ENCODE measurements at places on chromosomes 12 and 14.
A peak's percentile ranks its signal among the peaks of the same experiment; 100 is the strongest.

DNA sequence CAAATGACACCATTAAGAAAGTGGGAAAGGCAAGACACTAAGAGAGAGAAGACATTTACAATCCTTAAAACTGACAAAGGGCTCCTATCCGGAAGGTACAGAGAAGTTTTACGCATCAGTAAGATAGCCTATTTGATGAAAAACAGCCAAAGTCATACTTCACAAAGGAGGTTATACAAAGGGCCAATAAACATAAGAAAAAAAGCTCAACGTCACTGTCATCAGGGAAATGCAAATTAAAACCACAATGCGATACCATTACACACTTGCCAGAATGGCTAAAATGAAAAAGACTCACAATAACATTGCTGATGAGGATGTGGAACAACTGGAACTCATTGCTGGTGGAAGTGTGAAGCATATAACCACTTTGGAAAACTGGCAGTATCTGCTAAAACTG is 168.6 kb upstream of the FAR2 start:
- no peak for DNase-seq

DNA sequence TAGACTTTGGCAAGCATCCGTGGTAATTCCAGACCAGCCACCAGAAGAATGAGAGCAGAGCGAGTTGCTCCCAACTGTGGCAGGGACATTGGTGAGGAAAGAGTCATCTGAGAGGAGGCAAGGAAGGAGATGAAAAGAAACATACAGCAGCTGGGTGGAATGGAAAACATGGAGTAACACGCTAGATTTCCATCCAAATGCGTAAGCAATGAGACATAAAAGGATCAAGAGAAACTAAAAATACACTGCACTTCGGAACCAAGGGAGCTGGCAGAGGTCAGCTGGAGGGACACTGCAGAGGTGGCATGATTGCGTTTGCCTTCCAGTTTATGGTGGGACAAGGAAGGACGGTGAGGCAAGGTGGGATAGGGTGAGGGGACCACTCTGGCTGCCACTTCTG is 82.9 kb downstream of the DDX51 start:
- no peak for DNase-seq

DNA sequence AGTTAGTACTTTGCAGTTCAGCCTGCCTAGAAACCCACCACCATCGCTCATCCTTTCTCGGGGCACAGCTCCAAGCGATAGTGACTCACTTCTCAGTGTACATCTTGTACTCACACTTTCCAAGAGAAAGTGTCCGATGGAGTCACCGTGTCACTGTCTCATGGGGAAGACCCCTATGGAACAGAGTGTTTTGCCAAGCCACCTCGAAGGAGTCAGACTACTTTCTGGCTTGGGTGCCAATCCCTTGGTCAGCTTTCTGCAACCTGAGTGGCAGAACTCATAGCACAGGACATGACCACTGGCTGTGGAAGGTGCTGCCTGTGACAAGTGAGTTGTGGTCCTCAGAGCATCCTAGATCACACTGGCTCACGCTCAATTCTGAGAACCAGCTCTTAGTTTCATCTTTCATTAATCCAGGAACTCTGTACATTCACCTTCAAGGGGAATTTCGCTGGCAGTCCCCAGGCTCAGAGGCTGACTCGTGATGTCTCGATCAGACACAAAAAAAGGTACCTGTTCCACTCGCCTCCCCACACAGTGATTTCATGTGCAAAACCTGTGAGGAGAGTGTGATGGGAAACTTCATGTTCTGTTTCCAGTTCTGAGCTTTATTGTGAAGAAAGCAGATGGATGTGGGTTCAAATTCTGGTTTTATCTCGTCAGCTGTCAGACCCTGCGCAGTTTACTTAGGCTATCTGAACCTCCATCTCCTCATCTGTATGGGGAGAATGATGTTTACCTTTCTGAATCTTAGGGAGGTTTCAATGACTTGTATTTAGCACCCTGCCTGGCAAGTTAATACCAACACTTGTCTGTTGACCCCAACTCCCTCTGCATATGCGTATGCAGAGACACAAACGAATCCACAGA is 127.3 kb upstream of the CCND2 start:
- DNase-seq, result no peak

- no peak for DNase-seq
Observed at GRCh38 chr14:68796418-68797101, 3.7 kb upstream of the ZFP36L1 start.

DNA sequence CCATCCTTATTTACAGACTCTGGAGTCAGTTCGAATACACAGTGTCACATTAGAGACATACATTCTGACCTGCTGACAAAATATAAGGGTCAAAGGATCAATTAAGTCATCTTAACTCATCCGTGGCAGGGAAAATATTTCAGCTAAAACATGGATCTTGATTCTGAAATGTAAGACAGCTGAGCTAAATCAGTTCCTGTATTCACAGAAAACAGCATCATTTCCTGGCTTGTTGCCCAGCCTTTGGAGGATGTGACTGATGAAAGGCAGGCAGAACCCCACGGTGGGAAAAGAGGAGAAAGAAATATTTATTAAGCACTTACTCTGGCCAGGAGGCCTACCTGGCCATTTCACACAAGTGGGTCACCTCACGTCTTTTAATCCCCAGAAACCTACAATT is 101.9 kb downstream of the GAS2L3 start:
- DNase-seq, result peak; percentile 54

DNA sequence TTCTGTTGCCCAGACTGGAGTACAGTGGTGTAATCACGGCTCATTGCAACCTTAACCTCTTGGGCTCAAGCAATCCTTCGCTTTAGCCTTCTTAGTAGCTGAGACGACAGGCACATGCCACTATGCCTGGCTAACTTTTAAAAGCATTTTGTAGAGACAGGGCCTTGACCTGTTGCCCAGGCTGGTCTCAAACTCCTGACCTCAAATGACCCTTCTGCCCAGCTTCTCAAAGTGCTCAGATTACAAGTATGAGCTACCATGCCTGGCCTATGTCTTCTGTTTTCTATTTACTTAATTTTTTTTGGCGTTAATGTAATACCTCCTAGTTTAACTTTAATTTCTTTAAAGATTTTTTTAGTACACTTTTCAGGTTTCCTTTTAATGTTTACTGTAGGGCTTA is 20.6 kb upstream of the KLRF1 start:
- DNase-seq, result no peak

DNA sequence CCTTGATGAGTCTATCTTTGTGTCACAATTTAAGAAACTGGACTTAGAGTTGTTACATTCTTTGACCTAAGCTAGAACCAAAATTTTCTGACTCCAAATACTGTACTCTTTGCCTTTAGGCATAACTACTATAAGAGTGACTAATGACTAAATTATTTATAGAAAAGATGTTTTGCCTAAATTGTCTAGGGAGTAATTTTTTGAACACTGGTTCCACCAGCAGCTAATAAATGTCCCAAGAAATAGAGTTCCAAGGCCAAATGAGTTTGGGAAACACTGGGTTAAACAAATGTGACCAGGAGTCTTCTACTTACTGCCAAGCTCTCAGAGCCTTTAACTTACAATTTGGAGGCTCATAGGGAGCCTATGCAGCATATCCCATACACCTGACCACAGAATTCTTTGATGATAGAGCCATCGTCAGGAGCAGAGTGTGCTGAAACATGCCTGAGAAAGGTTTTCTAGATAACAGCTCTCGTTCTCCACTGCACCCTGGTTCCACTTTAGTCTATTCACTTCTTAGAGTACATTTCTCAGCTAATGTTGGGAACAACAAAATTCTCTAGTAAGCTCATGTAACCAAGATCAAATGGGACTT is 215.9 kb upstream of the HMGA2 start:
- no peak for DNase-seq

- no peak for DNase-seq
Observed at GRCh38 chr14:78202163-78202562, 32.0 kb downstream of the NRXN3 start.

GRCh38 chr14:93971635-93972027 is 4.7 kb downstream of the ASB2 start:
- DNase-seq, result no peak

DNA sequence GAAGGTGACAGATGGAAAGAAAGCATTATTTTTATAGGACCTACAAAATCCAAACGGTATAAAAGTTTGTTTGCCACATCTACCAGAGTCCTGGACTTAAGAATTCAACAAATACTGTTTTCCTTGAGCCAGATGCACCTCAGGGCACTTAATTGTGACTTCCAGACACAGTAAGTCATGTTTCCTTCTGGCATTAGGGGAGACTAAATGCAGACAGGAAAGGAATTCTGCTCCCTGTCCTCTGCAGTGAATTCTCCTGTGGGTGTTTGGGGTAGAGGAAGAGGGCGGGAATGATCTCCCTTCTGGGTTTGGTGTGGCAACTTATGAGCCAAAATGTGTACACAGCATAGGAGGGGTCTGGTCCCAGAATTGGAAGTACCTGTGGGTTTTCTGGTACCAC is 93.9 kb upstream of the ZDHHC17 start:
- DNase-seq, result no peak

DNA sequence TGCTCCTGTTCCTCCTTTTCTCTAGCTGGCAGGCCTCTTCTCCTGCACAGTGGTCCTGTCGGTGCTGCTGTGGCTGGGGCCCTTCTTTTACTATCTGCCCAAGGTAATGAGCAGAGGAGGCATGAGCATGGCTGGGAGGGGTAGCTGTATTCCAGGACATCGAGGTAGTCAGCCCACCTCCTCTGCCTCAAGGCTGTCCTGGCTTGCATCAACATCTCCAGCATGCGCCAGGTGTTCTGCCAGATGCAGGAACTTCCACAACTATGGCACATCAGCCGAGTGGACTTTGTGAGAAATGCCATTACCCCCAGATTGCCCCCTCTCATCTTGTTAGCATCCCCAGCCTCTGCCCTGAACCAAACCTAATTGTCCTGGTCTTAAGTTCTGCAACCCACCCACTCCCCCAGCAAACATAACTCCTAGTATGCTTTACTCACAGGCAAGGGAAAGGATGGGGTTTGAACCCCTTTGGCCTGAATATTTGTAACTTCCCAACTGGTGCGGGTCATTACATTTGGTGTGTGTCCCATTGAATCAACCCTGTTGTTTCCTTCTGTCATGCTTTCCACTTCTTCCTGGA is 9.1 kb downstream of the B4GALNT1 start:
- no peak for DNase-seq

DNA sequence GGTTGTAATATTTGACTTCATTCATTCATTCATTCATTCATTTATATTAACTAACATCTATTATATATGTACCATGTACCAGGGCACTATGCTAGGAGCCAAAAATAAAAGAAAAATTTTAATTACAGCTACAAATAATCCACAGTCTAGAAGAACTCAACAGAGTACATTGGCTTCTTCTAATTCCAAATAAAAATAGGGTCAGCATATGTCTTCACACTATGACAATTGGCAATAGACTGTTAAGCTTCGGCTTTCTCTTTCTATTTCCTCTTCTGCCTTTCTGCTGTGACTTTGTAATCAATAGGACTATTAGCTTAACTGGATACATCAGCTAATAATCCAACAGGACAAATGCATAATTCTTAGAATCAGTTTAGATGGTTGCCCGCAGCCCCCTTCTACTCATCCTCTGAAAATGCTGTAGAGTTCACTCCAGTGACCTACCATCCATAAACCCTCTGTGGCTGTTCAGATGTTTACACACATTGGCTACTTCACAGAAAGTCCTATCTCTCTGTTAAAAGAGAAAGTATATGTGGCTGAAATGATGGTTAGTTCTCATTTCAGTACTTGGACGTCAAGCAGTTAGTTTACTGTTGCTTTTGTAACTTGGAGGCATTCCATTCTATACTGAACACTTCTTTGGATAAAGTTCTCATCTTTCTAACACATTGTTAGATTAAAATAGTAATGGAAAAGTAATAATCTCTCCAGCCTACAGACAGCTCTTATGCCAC is 445.5 kb upstream of the GARIN6 start:
- DNase-seq, result no peak

- DNase-seq, result no peak
Observed at GRCh38 chr14:92651106-92651757, 97.2 kb downstream of the LGMN start.

DNA sequence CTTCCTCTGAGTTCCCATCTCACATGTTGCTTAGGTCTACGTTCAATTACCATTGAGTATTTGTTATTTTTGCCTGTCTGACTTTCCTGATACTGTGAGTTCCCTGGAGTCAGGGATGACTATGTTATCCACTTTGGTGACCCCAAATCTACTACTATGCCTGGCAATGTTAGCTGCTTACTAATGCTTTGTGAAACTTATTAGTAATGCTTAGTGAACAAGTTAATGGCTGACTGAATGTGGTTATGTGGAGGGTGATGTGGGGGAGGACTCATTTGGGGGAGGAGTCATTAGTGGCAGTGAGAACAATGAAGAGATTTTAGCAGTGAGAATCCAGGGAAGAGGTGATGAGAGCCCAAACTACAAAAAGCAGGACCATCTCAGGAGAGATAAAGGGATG is 121.6 kb downstream of the KTN1 start:
- DNase-seq, result no peak

DNA sequence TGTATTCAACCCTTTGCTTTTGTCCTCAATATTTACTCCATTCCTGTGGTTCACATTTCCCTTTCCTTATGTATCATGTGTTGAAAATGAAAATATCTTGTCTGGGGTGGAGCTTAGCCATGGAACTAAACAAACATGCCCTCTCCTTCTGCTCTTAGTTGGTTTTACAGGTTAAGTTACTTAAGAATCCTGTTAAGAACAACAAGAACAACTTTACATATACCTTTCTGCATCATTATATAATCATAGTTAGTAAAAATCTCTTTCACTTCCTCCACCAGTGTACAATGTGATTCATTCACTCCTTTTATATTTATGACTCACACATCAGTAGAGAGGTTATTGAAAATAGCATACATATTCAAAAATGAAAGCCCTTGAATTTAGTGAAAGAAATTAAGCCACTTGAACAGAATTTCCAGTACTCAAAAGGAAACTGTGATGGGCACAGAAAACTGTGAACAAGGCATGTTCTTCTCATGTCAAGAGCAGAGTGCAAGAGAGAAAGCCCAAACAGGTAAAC is 307.7 kb downstream of the CCDC91 start:
- DNase-seq, result no peak

- no peak for DNase-seq
Observed at GRCh38 chr12:29769162-29769858, 14.4 kb downstream of the TMTC1 start.

DNA sequence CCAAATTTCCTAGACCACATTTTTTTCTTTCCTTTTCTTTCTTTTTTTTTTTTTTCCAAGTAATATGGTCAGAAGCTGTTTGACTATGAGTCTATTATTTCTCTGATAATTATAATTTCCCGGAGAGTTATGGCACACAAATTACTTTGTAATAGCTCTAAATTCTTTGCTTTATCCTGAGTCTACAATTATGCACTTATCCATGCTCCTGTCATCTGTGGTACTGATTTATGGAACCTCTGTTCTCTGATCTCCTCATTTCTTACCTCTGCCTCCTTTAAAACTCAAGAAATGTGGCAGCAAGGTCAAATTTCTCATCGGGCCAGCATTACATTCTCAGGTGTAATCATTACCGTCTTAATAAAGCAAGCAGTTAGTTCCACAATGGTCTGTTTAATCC is 282.1 kb downstream of the PAWR start:
- no peak for DNase-seq

GRCh38 chr14:100640471-100641273 is 53.5 kb upstream of the BEGAIN start:
- no peak for DNase-seq

GRCh38 chr14:20970647-20970982 is 15.3 kb downstream of the RNASE2 start:
- DNase-seq, result no peak

- DNase-seq, result peak; percentile 17
Observed at GRCh38 chr12:16939871-16940306, 333.9 kb upstream of the LMO3 start.

GRCh38 chr14:39548358-39548757 is 116.1 kb upstream of the FBXO33 start:
- DNase-seq, result no peak

GRCh38 chr12:4323396-4323795 is 2.4 kb downstream of the TIGAR start:
- no peak for DNase-seq

Data from left kidney (tissue), 8 donors.